ENCODE measurements at places on chromosomes 12 and 14.

- DNase-seq = no peak
Observed at GRCh38 chr12:117073611-117074010, 25.6 kb downstream of the TESC start.

DNA sequence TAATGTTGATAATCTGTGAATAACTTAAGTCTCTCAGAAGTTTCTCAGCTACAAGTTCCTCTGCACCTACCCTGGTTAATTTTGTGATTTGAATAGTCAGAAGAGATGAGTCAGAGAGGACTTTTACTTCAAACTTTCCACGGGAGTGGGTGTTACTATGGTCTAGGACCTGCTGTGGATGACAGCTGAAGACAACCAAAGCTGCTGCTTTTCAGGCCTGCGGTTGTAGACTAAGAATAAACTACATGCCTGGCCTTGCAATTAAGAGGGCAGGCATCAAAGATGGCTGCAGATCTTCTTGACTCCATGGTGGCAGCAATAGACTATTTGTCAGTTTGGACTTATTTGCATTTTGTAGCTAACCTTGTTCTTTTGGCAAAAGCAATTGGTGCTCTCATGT, 227.1 kb upstream of the KRR1 start:
- no peak for DNase-seq

GRCh38 chr14:60789656-60790055, 55.1 kb downstream of the MNAT1 start:
- DNase-seq = no peak

GRCh38 chr12:60106214-60106613, 510.4 kb downstream of the SLC16A7 start:
- no peak for DNase-seq

- DNase-seq = no peak
Observed at GRCh38 chr12:120599672-120600552, 18.7 kb upstream of the POP5 start.

Measured in pancreas (tissue), 10 donors.